ENCODE measurements at places on chromosomes 16 and 17.

GRCh38 chr17:79939755-79940458 lies 95.8 kb downstream of the TBC1D16 start:
- no peak for DNase-seq

GRCh38 chr17:45981306-45981705 lies 17.7 kb upstream of the STH start:
- no peak for DNase-seq

- no peak for DNase-seq
Observed at GRCh38 chr16:20673882-20674683, 23.4 kb downstream of the ACSM1 start.

DNA sequence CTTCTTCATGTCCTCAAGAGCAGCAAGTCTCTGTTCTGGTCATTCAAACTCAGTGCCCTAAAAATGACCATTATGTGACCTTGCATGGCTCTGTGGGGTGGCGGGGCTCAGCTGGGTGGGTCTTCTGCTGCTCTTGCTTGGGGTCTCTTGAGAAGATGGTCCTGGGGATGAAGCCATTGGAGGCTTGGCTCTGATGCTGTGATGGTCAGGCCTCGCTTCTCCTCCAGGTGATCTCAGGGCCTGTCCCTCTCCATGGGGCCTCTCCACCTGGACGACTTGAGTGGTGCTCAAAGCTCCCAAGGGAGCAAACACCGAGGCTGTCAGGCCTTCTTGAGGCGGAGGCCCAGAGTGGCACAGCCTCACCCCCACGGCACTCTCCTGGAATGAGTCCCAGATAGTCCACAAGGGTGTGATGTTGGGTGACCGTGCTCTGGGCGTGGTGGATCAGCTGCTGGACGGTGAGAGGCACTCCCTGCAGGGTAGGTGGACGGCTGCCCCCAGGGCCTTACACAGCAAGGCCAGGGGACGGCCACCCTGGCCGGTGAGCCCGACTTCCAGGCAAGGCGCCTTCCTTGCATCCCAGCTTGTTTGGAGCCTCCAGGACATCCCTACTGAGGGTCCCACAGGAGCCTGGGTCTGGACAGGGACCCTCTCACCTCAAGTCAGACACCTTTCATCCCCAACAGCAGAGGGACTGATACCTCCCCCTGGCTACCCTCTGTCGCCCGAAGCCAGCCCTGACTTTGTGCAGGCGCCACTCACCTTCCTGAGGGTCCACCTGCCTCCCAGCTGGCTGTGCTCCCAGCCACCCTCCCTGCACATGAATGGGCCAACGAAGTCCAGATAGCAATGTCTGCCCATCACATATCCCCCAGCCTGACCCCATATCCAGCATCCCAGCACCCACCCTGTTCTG lies 48.7 kb downstream of the USP22 start:
- no peak for DNase-seq

GRCh38 chr16:78198288-78198687 lies 98.8 kb downstream of the WWOX start:
- no peak for DNase-seq

- DNase-seq: no peak
Observed at GRCh38 chr17:63421681-63422645, 24.1 kb downstream of the CYB561 start.

GRCh38 chr17:44919885-44920564 lies 4.7 kb upstream of the GFAP start:
- DNase-seq: peak; percentile 62

- DNase-seq: no peak
Observed at GRCh38 chr17:76499267-76499667, 2.0 kb downstream of the RHBDF2 start.

GRCh38 chr16:1154887-1155331 lies 2.0 kb downstream of the CACNA1H start:
- no peak for DNase-seq

DNA sequence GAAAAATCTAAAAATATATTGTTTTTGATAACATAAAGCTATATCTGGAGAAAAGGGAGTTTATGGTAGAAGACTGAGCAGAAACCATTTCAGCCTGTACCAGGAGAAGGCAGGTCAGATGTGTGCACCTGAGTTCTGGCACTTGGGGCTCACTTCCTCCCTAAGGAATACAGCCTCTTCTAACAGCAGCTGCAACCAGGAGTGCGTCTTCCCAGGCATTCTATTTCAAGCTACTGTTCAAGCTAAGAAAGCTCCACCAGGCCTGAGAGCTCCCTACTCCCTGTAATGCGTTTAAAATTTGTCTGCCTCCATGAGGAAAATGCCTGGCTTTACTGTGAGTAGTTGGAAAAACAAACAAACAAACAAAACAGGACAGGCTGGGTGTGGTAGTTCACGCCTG lies 96.1 kb downstream of the ZNF778 start:
- no peak for DNase-seq

DNA sequence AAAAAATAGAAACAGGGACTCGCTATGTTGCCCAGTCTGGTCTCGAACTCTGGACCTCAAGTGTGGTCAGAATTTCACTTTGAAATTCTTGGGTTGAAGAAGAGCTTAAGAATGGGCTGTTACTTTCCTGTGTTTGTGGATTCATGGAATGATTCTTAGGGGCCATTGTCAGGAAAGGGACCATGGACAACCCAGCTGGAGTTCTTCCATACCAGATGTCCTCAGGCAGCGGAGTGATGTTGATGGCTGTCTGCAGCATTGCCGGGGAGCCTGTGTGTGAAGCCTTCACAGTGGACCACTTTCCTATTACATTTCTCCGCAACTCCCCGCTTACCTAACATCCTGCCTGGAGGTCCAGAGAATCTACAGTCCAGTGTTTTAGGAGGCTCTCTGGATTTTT lies 145.9 kb downstream of the CLEC16A start:
- DNase-seq: no peak

GRCh38 chr16:68524069-68524820 lies 14.8 kb upstream of the ZFP90 start:
- no peak for DNase-seq

DNA sequence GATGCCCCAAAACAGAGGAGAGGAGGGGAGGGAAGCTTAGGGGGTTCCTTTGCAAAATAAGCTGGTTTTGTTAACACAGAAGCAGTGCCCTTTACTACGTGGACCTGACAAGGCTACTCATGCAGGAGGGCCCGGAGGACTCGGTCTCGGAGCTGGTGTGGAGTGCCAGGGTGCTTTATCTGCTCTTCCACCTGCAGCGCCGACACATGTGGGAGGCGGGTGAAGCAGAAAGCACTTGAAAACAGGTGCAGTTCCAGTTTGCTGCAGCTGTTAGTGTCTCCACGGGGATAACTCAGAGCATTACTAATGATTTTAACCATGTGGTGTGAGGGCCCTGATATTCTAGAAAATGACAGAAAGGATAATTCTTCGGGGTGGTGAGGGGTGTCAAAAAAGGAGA lies 35.0 kb upstream of the MNT start:
- DNase-seq: no peak

DNA sequence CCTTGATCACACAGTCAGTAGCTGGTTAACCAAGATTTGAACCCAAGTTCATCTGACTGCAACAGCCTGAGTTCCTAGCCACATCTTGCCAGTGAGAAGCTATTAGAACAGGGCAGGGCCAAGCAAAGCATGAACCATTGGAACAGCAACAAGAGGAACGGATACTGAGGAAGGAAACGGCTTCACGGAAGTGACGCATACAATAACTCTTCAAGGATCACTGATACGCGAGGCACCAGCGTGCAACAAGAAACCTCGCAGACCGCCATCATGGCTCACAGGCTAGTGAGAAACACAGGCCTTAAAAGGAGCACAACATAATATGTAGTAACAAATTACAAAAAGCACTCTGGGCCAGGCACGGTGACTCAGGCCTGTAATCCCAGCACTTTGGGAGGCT lies 114.9 kb downstream of the CDYL2 start:
- no peak for DNase-seq

GRCh38 chr17:53574038-53574437 lies 248.7 kb upstream of the KIF2B start:
- DNase-seq: no peak

DNA sequence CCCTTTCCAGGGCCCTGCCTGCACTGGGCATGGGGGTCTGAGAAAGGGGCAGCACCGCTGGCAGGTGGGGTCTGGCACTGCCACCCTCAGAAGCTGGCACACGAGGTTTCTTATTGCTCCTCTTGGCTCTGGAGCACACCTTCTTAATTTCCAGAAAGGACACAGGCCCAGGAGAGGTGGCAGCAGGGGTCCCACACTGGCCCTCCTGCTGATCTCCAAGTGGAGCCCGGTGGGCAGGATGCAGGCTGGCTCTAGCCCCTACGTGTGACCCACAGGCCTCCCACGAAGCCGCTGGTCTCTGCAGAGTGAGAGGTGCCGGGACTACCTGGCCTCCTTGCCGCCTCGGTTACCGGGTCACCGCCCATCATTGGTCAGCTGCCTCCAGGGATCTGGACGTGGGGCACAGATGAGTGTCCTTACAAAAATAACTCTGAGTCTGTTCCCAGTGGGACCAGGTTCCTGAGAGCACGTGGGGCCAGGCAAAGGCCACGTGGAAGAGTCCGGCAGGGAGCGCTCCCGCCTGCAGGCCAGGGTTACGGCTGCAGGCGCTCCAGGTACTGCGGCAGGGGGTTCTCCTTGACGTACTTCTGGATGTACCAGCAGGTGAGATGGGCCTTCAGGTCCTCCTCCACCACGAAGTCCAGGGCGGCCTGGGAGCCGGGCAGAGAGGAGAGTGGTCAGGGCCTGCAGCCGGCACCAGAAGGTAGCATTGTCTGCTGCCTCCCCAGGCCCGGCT lies 10.3 kb downstream of the NATD1 start:
- DNase-seq: no peak

DNA sequence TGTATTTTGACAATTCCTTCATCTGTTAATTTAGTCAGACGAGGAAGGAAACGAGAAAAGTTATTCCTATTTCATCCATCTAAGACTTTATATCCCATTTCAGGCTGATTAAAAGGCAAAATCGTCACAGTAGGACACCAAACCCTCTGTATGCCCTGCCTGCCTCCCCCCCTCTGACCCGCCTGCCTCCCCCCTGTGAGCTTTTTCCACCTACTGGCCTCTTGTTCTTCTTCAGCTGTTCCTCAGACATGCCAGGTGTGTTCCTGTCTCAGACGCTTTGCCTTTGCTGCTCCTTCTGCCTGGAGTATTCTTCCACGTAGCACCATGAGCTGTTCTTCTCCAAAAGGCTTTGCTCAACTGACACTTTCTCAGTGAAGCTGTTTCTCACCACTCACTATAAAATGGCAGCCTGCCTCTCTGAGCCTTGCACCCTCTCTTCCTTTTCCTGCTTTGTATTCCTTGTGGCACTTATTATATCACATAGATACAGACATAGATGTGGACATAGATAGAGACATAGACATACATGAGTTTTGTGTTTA lies 723.4 kb downstream of the MAF start:
- DNase-seq: no peak

DNA sequence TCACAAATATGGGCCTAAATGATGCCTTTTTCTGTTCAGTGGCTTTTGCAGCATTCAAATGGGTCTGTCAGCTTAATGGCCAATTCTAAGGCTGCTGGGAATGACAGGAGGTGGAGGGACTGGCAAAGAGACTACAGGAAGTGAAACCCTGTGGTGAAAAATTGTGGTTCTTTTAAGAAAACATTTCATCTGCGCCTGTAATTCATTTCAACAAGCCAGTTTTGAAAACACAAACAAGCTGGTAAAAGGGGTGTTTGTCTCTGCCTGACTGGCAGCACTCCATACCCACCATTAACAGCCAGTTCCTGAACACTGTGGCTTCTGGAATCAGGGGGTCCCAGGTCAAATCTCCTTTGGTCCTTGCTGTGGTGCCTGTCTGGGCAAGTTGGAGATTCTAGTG lies 3.6 kb upstream of the KDM8 start:
- no peak for DNase-seq

DNA sequence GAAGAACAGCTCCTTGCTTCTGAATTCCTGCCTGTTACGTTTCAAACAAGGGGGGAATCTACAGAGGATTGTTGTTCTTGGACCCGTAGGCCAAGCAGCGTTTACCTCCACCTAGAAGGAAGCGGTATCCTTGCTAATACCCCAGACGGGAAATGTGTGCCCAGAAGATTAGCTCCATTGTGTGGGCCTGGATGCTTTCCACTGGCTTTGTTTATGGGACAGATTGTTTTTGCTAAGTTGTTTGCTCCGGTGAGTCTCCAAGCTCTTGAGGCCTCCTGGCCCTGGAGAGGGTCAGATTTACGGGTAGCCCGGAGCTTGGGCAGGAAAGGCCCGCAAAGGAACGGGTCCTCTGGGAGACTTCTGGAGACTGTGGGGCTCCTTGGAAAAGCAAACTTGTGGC lies 28.4 kb upstream of the MRTFB start:
- no peak for DNase-seq

GRCh38 chr17:35584061-35584460 lies 3.1 kb upstream of the AP2B1 start:
- DNase-seq: no peak

DNA sequence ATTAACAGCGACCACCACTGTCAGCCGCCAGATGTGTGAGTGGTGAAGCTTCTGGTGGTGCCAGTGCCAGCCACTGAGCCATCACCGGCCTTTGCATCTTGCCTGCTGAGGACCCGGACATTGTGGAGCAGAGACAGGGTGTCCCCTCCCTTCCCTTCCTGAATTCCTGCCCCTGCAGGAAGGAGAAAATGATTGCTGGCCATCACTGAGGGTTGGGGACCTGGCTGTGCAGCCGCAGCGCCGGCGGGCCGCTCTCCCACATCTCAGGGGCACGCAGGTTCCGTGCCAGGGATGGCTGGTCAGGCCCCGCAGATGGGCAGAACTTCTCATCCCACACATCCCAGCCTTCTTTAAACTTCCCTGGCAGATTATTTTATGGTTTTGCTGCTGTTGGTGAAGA lies 56.5 kb downstream of the RPTOR start:
- no peak for DNase-seq

DNA sequence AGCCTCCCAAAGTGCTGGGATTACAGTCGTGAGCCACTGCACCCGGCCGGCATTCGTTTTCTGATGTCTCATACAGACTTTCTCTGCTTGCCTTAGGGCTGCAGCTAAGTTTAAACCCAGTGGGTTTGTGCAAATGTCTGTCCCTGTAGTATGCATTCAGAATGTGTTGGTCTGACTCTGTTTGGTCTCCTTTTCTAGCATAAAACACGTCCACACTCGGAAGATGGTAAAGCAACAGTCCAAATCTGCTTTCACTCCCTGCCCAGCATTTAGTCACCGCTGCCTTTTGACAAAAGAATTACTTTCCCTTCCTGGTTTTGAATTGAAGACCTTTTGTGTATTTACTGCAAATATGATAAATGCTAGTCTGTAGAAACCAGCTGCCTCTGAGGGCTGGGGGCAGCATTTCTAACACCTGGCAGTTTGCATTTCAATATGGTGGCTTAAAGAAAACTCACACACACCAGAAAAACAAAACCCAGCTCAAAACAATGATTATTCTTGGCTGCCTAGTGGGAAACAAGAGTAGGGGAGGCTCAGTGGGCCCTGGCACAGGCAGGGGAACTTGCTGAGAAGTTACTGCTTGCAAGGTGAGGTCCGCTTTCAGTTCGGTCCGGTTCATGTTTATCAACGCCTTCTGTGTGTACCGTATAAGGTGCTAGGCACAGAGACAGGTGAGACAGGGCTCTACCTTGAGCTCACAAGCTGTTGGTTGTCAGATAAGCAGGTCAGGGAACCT lies 56.9 kb downstream of the MSI2 start:
- DNase-seq: no peak

Measured in CD8-positive, alpha-beta T cell (primary cell).